Stimulated activated CD8-positive, alpha-beta memory T cell treated with anti-CD3 and anti-CD28 coated beads, Interleukin-4, amount 100 ng/mL, for 1 hour (primary cell): ENCODE measurements at places on chromosomes 16 and 17.

- DNase-seq: no peak
Measured at GRCh38 chr17:6948562-6948961, 47.3 kb upstream of the ALOX12 start.

DNA sequence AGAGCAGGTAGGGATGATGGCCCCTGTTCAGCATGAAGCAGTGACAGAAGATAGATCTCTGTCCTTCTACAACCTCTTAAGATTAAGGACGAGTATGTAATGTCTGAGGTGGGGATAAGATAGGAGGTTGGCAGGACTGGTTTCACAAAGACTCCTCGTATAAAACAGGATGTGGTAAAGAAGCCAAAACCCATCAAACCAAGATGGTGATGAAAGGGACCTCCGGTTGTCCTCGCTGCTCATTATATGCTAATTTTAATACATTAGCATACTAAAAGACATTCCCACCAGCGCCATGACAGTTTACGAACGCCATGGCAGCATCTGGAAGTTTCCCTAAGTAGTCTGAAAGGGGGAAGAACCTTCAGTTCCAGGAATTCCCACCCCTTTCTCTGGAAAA is 27.3 kb downstream of the MIS12 start:
- no peak for DNase-seq

- DNase-seq: no peak
Measured at GRCh38 chr16:1010251-1010650, 28.7 kb downstream of the SOX8 start.

- no peak for DNase-seq
Measured at GRCh38 chr17:43528988-43529814, 16.9 kb downstream of the ETV4 start.

DNA sequence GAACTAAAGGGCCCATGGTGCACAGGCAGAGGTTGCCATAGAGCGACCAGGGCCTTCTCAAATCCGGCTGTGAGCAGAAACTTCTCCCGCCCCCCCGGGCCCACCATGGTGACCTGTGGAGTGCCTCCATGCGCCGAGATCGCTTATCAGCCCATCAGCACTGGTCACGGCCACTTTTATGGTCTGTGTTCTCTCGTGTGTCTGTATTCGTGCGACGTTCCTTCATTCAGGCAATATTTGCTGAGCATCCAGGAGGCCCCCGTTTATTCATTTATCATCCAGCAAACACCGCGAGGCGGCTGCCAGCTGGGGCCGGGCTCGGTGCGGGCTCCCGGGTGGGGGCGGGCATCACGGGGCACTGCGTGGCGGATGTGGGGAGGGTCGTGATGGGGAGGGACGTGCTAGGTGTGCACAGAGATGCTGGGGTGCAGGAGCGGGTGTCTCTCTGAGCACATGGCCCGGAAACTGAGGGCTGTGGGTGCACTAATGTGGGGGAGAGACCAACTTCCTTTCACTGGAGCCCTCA is 88.0 kb upstream of the CBX4 start:
- no peak for DNase-seq

DNA sequence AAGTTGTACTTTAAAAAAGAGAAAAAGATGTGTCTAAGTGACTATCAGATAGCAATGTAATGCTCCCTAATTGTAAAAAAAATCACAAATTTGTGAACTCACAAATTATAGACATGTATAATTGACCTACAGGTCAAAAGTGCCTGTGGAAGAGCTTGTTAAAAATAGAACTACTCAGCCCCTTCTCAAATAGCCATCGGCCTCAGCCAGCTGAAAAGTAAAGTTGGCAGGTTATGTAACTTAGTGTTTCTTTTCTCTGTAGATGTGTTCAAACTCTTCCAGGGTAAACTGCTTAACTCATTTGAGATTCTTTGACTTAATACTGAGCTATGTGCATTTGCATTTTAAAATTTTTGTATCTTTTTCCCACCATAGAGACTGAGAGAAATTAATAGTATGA is 13.3 kb downstream of the AKTIP start:
- DNase-seq: no peak

GRCh38 chr16:71288570-71288889 is 672 bp downstream of the CMTR2 start:
- no peak for DNase-seq

GRCh38 chr17:73973586-73974409 is 229.7 kb upstream of the RPL38 start:
- no peak for DNase-seq

- no peak for DNase-seq
Measured at GRCh38 chr16:1707193-1707790, 1.3 kb downstream of the MAPK8IP3 start.
